ENCODE measurements at places on chromosomes 12 and 14.

GRCh38 chr12:32558903-32559302, 120.2 kb upstream of the DNM1L start:
- no peak for DNase-seq

GRCh38 chr14:100791348-100791735, 34.6 kb upstream of the MEG3 start:
- peak; percentile 74 for DNase-seq

DNA sequence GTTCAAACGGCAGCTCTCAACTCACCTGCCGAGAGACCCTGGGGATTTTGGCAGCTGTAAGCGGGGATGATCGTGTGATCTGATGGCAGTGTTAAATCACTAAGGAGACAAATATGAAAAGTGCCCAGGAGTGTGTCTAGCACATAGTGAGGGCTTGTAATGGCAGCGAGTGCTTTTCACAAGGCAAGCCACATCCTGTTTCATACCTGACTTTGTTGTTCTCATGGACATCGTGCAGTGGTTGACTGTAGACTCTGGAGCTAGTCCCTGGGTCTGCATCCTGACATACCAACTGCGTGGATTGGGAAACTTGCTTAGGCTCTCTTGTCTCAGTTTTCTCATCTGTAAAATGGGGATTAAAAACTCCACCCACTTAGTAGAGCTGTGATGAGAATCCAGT, 148.5 kb downstream of the VRK1 start:
- DNase-seq = no peak

- DNase-seq = peak; percentile 54
Observed at GRCh38 chr14:104659764-104660523, 29.5 kb upstream of the INF2 start.

DNA sequence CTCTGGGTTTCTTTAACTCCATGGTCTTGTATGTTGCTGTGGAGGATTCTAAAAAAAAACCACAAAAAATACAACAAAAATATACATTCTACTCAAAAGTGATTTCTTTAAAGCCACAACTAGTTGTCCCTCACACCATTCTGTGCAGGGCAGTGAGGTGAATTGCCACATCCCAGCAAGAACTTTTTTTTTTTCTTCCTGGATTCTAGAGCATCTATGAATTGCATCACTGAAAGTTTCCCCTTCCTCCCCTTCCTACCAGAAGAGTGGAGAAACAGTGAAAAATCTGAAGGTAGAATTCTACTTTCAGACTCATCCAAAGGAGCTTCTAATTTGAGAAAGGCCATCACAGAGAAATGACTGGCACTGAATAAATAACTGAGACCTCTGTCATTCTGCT, 395.3 kb downstream of the AEBP2 start:
- no peak for DNase-seq

GRCh38 chr12:119415714-119416113, 81.2 kb downstream of the CCDC60 start:
- DNase-seq = no peak

- DNase-seq = no peak
Observed at GRCh38 chr14:79021766-79022165, 851.6 kb downstream of the NRXN3 start.

DNA sequence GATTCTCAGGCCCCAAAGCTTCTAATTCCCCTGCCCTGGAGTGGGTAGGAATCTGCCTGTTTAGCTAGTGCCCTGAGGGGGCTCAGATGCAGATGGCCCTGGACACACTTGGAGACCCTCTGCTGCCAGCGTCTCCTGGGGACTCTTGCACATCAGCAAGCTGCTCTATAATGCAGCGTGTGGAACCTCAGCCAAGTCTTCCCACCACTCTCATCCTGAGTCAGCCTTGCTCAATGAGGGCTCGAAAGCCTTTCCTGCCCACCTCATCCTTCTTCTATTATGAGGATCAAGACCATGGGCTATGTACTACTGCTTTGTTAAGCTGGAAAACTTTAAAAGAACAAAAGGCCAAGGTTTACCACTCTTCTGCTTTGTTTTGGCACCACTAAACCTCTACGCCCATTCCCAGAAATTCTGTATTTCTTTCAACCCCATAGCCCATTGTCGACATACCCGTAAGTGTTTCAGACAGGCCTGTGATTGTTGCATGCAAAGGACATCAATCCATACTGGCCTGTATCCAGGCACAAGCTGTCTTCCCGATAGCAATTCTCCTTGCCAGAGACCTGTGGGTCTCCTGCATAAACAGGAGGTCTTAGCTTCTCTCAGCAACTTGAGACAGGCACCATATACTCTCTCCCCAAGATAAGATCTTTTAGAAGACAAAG, 246.9 kb downstream of the DPF3 start:
- DNase-seq = no peak

- DNase-seq = no peak
Observed at GRCh38 chr14:93832081-93832480, 43.8 kb upstream of the PRIMA1 start.

GRCh38 chr12:47547077-47547476, 158.8 kb downstream of the RPAP3 start:
- DNase-seq = no peak

DNA sequence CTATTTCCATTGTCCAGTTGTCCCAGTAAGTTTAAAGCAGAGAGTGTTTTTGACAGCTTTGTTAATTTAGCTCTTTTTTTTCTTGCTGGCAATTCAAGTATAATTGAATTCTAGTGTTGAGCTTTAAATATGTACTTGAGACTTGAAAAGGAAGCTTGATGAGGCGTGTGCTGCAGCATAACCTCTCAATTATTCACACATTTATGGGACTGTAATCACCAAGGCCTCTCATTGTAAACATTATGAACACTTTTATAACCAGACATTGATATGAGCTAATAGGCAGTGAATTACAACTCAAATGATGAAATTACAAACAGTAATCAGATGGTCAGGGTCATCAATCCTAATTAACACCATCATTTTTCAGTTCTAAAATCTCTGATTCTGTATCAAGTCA, 378.0 kb upstream of the DDHD1 start:
- no peak for DNase-seq

DNA sequence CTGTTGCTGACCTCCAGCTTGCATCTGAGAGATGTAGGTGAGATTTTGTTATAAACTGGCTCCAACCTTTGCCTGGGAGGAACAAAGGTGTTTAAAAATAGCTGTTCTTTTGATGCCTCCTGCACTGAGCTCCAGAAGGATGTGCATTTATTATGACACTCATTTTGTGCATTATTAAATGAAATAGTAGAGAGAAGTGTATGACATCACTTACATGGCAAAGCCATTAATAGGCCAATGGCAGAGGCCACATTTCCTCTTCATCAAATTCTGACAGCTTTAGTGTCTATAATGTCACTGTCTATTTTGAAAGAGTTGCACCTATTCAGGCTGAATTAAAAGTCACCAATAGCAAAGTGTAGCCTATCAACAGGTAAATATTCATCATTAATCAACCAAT, 564.6 kb downstream of the FLRT2 start:
- DNase-seq = no peak

DNA sequence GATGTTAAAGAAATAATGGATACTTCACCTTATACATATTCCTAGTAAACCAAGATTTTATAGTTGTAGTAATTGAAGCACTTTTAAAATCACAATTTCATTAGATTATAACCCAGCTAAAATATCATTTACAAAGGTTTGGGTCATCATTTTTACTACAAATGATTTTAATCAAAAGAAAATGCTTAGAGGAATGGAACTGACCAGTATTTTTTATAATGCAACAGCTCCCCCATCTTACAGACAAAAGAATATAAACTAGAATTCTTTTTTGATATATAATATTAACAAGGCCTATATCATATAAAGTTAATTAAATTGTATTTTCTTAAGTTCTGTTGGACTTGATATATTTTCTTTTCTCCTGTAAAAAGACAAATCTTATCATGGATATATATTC, 20.4 kb upstream of the LRFN5 start:
- DNase-seq = no peak

DNA sequence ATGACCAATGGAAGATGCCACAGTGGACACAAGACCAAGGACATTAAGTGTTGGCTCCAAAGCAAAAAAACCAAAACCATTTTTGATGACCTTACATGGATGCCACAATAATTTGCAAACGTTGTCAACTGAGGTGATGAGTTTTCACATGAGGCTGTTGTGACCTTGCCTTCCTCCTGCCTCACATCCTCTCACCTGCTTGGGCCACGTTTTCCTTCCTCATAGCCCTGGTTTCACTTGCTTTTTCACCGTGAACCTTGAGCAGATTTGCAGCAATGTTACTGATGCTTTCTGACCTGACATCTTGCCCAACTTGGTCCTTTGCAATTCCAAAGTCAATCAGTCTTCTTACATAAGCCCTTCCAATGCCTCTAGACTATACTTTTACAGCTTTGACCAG, 3.7 kb downstream of the KRT6B start:
- DNase-seq = no peak

DNA sequence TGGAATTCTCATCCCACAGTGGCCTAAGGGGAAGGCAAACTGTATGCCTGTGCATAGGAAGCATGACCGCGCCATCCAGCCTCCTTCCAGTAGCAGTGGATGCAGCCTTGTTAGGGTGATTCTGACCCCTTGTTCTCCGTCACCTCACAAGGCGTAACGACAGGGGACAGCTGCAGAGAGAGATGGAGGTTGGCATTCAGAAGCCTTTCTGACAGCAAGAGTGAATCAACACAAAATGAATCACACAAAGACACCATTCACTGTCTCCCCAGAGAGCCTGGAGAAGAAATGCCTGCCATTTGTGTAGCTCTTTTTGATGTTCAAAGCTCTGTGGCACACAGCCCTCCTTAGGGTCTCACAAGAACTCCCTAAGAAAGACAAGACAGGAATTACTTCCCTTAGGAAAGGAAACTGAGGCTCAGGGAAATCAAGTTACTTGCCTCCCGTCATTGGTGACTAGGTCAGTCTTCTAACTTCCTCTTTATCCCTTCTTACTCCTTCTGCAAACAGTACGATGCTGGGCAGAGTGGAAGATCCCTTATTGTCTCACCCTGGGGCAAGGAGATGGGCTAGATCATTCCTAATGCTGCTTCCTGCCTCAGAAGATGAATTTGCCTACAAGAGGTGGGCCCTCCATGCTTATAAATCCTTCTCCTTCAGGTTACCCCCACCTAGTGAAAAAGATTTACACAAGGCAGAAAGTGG, 280.9 kb downstream of the CACNA1C start:
- no peak for DNase-seq

GRCh38 chr12:48025281-48025680, 21.0 kb upstream of the COL2A1 start:
- no peak for DNase-seq

- no peak for DNase-seq
Observed at GRCh38 chr12:108337235-108338223, 1.6 kb downstream of the CMKLR1 start.
